AML-193 (cell line): ENCODE measurements at places on chromosomes 7 and 10.
A peak's percentile ranks its signal among the peaks of the same experiment; 100 is the strongest.

- DNase-seq = no peak
Measured at GRCh38 chr10:84551437-84552120, 223.2 kb downstream of the CCSER2 start.

- DNase-seq = no peak
Measured at GRCh38 chr7:127715272-127715671, 63.3 kb downstream of the SND1 start.

DNA sequence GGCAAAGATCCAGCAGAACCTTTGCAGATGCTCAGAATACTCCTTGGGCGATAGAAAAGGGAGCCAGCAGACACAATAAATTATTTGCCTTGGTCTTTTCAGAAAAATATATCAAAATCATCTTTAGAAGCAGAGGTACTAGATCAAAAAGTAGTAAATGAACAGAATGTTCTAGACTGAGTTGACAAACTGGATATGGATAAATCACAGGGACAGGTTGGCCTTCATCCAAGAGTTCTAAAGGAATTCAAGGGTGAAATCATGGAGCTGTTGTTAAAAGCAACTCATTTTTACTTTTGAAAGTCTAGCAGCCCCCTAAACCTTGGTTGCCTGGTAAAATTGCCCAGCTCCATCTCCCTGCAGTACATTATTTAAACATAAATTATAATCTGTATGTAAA is 99.1 kb downstream of the PLCE1 start:
- no peak for DNase-seq

DNA sequence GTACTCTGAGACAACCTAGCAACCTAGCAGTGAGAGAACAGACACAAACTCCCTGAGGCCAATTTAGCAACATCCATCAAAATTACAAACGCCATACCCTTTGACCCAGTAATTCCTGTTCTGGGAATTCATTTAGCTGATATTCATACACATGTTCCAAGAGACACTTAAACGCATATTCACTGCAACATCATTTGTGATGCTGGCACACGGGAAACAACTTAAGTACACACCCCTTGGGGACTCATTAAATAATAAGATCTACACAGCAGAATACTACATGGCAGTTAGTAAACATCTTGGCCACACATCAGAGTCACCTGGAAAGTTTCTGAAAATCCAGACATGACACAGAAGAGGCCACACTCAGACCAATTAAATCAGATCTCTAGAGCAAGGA is 17.6 kb downstream of the NUDCD3 start:
- no peak for DNase-seq

GRCh38 chr10:13003004-13003403 is 1.5 kb upstream of the CCDC3 start:
- no peak for DNase-seq

- no peak for DNase-seq
Measured at GRCh38 chr10:27986821-27987220, 12.1 kb downstream of the ODAD2 start.

GRCh38 chr10:36880898-36881297 is 244.5 kb upstream of the ANKRD30A start:
- DNase-seq = no peak

DNA sequence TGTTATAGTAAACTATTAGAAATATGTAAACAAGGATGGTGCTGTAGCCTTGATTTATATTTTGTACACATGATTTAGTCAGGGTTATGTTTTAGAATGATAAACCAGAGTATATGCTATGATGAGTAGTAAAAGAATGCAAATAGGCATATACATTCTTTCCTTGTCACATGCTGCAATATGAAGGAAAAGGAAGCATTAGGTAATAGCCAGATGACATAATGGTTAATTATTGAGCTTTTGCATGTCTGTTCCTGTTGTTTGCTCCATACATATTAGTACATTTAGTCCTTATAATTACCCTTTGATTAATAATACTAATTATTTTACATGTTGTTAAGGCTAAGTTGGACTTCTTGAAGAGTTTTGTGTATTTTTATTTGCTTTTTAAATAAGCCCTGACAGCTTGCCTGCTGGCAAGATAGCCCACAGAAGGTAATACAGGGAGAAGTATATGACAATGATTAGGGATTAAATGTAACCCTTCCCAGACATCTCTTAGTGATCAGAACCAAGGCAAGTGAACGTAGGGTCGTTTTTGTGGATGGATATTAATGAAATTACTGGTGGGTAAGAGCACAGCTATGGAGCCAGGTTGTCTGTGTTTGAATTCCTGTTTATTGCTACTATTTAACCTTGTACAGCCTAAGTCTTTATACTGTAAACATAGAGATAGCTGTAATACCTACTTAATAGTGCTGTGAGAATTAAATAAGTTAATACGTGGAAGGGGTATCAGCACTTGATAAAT is 68.4 kb downstream of the PHTF2 start:
- peak; percentile 64 for DNase-seq

DNA sequence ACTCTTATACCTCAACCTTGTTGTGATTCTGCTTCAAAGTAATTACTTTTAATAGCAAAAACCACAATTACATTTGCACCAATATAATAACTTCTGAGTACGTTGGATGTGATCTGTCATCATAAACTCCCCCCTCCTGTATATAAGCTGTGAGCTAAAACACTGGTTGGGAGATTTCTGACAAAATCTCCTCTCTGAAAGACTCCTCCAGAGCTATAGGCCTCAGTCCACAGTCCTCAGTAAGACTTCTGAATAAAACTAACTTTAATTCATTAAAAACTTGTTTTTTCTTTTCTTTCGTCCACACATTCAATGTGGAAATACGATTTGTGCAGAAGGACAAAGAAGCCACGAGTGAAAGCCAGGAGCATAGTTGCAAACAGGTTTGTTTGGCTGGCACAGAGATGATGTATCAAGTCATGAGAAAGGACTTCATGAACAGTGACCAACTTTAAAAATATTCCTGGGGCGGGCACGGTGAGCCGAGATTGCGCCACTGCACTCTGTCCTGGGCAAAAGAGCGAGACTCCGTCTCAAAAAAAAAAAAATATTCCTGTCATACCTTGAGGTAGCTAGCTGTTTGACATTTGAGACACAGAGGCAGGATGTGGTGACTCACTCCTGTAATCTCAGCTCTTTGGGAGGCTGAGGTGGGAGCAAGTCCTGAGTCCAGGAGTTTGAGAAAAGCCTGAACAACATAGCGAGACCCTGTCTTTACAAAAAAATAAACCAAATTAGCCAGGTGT is 91.1 kb upstream of the ARHGAP21 start:
- no peak for DNase-seq
